ENCODE measurements at places on chromosomes 4 and X.

GRCh38 chrX:122869171-122869570, 314.9 kb upstream of the GRIA3 start:
- DNase-seq: no peak

GRCh38 chrX:54825716-54826438, 18.3 kb downstream of the MAGED2 start:
- no peak for DNase-seq

DNA sequence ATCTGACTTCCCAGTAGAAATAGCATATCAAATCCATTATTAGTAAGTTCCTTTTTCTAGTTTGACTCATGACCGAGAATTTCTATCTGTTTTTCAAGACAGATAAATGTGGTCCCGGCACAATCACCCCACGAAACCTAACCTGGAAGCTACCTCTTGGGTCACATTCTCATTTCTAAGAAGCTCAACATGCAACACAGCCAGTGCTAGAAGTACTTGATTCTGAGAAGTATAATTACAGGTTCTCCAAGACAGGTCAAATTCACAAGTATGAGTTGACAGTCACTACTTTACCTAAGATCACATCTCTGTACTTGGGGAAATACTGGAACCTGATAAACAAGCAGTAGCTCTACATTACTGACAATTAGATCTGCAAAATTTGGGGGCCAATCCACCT, 54.0 kb upstream of the PLAC1 start:
- DNase-seq: no peak

DNA sequence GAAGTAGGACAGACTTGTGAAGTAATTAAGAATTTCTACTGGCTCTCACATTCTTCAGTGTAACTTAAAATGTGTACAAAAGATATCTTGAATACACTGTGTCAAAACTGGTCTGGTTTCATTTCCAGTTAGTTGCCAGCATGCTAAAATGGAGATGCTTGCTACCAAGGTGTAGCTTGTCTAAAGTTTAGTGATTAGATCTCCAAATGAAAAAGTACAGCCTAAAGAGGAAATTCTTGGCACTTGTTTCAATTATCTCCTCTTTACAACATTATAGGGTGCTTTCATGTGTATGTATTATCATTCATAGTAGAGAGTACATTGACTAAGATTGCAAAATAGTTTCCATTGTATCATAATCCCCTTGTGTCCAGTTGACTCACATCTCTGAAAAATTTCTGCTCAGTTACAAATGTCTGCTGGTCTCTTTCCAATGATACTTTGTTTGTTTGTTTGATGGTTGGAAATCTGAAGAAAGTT, 97.3 kb upstream of the SPRY1 start:
- DNase-seq: no peak

DNA sequence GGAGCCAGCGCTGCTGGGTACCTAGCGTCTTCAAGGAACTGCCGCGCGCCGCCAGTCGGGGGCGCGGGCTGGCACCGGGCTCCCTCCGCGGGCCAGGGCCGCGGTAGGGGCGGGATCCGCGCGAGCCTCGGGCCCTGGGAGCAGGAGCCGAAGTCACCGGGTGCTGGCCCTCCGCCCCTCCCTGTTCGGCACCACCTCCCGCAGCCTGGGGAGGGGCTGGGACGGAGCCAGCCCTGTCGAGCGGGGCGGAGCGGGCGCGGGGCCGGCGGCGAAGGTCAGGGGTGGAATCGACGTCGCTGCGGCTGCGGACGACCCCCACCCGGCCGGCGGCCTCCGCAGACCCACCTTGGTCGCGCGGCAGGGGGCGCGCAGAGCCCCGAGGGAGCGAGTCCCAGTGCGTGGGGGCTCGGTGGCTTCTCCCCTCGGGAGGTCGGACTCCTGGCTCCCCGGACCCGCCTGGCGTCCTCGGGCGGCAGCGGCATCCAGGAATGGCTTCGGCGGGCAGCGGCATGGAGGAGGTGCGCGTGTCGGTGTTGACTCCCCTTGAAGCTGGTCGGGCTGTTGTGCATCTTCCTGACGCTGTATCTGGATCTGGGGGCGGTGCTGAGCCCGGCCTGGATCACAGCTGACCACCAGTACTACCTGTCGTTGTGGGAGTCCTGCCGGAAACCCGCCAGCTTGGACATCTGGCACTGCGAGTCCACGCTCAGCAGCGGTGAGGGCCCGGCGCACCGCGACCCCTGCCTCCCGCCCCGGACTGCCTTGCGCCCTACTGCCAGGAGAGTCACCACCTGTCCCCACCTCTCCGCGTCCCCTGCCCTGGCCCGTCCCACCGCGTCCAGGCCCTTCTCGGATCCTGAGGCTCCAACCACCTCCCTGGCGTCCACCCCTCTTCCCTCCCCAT, 50.5 kb upstream of the FAM47C start:
- DNase-seq: peak; percentile 56

DNA sequence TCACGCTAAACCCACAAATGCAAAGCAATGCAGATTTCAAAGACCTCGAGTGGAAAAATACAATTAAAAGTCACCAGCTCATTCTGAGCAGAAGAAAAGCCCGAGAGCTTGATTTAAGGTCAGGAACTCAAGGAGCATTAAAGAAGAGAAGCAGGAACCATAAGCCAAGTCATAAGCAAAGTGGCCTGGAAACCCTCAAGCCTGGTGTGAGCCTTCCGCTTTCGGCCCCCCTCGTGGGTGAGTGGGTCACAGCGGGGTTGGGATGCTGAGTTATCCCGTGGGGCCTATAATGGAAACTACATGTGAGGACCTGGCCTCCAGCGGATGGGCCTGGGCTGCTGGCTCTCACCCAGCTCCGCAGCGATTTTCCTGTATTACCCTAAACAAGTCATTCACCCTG, 504.3 kb downstream of the RAB28 start:
- no peak for DNase-seq

DNA sequence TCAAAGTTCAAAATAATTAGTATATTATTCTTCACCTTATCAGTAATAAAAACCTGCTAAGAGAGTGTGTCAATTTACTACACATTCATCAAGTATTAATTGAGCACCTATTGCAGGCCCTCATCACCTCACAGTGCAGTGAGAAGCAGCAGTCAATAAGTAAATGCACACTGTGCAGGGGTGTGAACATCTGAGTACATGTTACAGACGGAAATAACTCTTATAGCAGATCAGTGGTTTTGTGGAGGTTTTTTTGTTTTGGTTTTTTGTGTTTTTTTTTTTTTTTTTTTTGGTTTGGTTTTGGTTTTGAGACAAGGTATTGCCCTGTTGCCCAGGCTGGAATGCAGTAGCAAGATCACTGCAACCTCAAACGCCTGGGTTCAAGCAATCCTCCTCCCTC, 20.3 kb downstream of the KLF3 start:
- no peak for DNase-seq

- DNase-seq: no peak
Measured at GRCh38 chrX:123698979-123699520, 33.8 kb downstream of the THOC2 start.

DNA sequence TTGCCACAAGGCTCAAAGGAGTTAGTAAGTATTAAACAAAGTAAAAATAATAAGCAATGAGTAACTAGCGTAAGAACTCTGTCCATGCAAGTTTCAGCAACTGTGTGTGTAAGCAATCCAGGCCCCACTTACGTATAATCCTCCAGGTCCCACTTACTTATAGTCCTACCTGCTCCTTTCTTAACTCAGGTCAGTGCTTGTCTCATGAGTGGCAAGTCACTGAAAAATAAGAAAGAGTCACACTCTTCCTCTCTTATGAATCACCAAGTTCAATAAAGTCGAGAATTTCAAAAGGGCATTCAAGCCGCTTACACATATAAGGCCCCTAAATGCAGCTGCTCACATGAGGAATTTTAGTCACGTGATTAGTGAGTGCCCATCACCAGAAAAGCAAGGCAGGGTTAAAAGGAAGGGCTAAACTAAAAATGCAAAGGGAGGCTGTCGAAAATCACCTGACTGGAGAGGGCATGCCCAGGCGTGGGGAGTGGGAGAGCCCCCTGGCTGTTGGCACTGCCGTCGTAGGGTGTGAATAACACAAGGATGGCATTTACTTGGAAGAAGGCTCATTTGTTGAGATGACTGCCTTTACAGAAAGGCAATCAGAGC, 58.2 kb downstream of the ZNF827 start:
- no peak for DNase-seq

DNA sequence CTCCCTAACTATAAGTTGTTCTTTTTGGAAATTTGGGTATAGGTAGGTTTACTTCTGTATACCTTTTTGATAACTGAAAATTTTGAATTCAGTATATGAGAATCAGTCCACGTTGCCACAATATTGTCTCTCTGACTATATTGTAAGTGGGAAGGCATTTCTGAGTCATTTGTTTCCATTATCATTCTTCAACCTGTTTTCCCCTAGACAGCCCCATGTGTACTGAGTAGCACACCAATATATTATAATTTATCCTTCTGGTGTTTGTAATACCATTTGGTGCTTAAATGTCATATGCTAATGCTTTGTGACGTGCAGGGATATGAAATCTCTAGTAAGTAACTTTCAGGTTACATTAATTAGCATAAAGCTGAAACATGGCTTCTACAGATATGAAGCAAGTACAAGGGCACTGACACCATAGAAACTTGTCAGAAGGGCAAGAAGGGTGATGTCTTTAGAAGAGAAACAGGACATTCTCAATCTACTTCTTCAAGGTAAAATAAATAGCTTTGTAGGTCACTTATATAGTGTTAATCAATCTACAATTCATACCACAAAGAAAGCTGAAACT, 27.7 kb downstream of the PAK3 start:
- no peak for DNase-seq

DNA sequence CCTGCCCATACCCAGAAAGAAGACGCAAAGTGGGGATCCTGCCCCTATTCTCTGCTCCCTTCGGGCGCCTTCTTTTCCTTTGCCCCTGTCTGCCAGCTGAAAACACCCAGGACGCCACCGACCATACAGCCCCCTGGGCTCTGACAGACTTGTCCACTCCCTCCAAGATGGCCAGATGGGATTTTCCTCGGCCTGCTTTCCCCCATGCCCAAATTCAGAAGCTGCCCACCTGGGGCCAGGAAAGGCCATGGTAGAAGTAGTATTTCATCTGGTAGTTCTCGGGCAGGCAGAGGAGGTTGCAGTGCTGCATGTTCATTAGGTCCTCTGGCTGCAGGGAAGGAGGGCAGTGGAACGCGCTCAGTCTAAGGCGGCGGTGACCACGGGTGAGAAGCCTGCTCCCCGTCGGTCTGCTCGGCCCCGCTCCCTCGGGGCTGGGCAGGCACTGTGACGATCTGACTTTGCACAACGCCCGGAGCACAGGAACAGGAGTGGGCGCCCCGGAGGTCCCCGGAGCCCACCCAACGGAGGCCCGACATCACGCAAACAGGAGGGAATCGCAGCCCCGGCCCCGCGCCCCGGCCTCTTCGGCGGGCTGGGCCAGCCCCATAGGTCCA, 582 bp downstream of the NAA10 start:
- DNase-seq: no peak

DNA sequence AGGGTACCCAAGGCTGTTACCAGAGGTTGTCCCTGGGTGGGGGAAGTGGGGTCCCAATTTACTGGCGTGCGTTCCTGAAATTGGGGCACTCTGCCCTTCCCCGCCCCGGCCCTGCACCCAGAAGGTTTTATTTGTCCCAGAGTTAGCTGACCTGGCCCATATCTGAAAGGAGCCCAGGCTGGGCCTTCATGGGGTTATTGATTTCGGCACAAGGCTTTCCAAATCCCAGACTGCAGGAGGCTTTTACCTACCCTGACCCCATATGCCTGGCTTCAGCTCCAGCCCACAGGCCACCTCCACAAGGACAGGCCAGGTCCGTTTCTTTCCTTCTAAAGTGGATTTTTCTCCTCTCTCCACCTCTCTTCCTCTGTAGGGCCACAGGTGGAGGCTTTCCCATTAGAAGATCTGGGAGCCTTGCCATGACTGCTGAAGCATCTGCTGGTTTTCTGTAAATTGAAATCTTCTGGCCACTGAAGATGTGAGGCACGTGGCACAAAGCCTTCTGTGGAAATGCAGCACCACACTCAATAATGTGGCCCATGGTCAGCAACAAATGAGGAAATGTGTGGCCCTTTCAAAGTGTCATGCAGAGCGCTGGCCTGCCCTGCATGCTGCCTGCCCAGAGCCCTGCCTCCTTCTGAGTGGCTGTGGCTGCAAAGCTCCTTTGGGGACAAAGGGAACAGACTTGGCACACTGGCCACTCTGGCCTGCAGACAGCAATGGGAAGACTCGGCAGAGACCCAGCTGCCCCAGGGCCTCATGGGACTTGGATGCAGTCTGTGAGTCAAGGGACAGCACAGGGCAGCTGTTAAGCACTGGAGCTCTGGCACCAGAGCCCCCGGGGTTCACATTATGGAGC, 43.1 kb upstream of the MTM1 start:
- no peak for DNase-seq

GRCh38 chr4:172996571-172997216, 171.9 kb upstream of the GALNT7 start:
- DNase-seq: no peak

- DNase-seq: no peak
Measured at GRCh38 chrX:48548871-48549270, 9.4 kb downstream of the TBC1D25 start.

- DNase-seq: no peak
Measured at GRCh38 chr4:88341227-88342192, 37.1 kb upstream of the HERC6 start.

- DNase-seq: no peak
Measured at GRCh38 chrX:21725496-21725895, 32.4 kb downstream of the SMPX start.

GRCh38 chr4:41750626-41751448, 2.3 kb upstream of the PHOX2B start:
- DNase-seq: peak; percentile 57

Data from right kidney (tissue), 9 donors.